ENCODE measurements at places on chromosomes 7 and 10.
A peak's percentile ranks its signal among the peaks of the same experiment; 100 is the strongest.

DNA sequence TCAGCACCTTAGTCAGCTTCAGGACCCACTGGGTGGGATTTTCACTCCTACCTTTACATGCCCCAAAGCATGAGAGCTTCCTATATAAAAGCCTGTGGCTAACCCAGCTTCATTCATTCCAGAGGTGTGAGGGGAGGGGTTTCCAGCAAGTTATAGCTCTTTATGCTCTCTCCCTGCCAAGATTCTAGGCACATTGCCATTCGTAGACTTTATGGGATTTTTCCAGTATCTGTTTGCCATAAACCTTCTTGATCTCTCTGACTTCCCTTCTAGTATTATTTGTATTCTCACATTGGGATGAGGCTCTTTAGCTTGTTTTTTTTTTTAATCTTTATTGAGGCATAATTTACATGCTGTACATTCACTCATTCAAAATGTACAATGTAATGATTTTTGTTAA is 67.5 kb downstream of the POU6F2 start:
- no peak for DNase-seq

GRCh38 chr10:110638319-110638718 is 5.8 kb upstream of the RBM20 start:
- no peak for DNase-seq

DNA sequence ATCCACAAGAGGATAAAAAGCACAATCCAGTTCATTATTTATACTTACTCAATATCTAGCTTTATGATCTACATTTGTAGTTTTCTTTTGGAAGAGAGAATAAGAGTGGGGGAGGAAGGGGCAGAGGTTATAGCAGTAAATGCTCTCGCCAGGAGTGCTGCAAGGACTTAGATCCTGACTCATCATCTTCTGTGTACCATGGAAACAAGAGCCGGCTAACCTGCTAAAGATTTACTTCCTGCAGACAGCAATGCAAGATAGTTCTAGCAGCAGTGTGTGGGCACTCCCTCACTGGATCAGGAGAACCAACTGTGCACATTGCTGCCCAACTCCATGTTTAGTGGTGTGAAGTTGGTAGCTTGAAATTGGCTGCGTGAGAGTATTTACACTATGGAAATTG is 47.7 kb upstream of the TRIL start:
- DNase-seq, result no peak

DNA sequence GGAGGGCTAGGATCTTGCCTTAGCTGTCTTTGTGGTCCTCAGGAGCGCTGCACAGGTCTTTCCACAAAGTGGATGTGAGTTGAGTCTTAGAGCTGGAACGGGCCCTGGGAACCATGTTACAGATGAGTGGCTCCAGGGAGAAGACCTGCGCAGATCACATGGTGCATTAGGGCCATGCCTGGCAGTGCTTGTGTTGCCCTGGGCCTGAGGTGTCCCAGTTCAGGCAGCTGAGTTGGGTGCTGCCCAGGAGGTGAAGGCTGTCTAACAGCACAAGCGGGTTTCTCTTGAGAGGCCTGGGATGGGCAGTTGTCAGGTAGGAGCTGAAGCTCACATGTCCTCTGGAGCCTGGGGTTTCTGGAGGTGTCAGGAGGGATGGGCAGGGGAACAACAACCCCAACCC is 33.7 kb upstream of the ANKRD2 start:
- DNase-seq, result no peak

GRCh38 chr10:103836861-103837260 is 18.5 kb downstream of the SH3PXD2A start:
- DNase-seq, result no peak

DNA sequence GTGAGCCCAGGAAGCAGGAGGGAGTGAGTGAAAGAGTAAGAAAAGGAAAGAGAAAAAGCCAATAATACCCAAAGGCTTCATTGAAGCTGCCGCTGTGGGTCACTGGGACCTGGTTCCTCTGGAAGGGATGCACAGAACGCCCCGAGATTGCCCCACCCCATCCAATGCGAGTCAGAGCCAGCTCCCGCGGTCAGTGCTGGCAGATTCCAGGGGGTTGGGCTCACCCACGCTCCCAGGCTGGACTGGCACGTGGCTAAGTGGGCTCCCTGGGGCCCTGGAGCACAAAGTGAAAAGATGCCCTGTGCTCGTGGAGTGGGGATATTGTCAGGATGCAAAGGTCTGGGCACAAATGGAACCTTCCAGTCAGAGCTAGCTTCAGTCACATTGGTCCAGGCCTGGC is 117.0 kb downstream of the OAT start:
- no peak for DNase-seq

GRCh38 chr7:131640686-131641085 is 84.3 kb upstream of the PODXL start:
- DNase-seq, result no peak

- no peak for DNase-seq
These were observed 7.5 kb upstream of the CNPY1 start for GRCh38 chr7:155553871-155554270.

DNA sequence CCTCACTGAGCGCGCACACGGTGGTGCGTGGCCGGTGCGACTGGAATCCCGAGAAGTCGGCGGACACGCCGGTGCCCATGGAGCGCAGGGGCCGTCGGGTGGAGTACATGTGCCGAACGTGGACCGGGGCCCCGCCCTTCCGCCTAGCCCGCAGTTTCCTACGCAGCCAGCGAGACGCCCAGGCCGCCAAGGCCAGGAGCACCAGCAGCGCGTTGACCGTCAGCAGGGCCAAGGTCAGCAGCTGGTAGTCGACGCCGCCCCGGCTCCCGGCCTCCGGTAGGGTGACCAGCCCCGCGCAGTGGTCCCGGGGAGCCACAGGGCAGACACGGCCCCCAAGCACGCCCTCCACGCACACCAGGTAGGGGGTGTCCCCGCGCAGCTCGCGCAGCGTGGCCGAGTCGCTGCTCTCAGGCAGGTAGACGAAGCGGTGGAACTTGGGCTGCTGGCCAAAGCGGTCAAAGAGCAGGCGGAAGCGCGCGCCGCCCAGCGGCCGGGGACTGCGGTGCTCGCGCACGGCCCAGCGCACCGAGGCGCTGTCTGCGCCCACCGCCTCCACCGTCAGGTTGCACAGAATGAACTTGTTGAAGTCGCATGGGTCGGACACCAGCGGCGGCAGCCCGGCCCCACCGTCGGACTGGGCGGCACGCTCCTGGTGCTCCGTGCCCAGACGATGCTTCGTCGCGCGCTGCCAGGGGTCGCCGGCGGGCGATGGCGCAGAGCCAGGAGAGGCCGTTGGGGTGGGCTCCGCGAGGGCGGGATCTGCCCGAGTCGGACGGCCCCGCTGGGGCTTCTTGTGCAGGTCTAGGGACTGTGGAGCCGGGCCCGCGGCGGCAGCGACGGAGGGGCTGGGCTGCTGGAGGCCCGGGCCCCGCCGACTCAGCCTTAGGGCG is 2.2 kb downstream of the TRIL start:
- peak; percentile 18 for DNase-seq

- DNase-seq, result no peak
These were observed 7.6 kb upstream of the GRID2IP start for GRCh38 chr7:6558837-6559236.

GRCh38 chr10:79400146-79401004 is 45.0 kb downstream of the ZCCHC24 start:
- DNase-seq, result peak; percentile 84

GRCh38 chr7:18504965-18505364 is 9.4 kb downstream of the HDAC9 start:
- no peak for DNase-seq

DNA sequence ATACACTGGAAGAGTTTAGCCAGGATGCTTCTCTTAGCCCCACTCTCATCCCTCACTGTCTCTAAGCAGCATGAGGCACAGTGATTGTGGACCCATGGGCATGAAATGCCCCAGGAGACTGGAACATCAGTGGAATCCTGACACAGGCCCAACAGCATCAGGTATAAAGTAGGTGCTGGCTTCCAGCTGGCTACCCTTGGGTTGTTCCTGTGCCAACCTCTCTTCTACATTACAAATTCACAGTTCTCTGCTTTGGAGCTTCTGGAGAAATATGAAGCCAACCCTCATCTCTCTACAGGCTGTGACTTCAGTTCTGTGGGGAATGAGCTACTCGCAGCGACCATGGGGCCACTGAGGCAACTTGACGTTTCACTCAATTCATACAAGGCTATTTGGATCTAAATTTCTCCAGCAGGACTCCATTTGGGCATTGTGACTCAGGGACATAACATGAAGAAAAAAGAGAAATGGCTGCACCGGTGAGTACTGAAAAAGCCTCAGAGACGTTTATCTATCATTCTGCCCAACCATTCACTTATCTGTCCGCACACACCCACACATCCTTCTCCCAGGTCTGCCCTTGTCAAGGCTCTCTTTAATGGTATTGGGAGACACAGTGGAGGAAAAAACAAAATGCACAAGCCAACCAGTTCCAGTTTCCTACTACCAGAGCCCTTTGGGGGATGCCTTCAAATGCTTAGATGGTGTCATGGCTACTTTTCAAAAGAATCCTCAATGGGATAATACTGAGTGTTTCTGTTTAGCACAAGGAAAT is 35.4 kb upstream of the TM9SF3 start:
- no peak for DNase-seq

DNA sequence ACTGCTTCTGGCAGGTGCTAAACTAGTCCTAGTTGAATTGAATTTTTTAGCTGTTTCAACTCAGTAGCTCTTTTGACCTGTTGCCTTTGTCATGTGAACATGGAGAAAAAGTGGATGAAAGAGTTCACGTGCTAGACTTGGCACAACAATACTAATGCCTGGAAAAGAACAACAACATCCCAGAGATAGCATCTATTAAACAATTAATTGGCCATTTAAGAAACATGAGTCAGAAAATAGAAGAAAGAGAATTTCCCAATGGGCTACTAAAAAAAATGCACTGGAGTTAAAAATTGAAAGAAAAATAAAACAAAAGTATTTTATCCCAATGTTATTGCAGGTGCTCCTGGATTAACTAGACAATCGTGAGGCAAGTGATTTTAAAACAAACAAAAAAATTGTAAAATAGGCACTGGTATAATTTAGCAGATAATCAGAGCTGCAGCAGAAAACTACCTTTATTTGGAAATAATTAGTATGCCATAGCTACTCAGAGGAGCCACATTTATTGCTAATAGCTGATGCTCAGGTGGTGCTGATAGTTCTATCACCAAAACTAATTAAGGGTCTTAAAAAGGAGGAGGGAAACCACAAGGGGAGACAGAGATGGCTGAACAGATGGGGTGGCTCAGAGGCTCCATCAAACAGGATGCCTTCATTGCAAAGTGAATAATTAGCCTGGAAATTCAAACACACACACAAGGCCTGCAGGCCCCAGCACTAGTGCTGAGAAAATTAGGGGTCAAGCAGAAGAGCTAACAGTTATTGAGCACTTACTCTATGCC is 17.6 kb downstream of the CCDC71L start:
- no peak for DNase-seq

DNA sequence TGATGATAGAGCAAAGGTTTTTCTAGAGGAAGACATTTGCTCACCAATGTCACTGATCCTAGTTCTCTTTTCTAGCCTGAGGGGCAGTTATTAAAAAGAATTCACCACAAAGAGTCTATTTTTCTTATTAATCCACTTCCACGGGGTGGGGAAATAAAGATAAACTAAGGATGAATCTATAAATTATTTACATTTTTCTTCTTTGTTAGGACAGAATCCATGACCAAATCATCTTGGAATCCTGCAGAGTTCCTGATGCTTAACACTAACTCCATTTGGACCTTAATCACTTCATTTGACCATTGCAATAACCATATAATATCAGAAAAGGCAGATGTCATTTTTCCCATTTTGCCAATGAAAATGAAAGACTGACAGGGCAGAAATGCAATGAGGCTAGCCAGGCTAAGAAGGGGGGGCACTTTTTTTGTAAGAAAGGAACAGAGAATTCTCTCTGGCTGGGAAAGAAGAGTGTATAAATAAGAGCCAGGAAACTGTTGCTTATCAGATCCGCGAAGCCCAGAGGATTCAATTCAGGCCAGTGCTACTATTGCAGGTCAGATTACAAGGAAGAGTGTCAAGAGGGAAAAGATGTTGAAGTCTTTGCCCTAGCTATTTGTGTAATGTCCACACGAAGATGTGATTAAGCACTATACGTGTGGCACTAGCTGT is 433.2 kb downstream of the TNS3 start:
- no peak for DNase-seq

DNA sequence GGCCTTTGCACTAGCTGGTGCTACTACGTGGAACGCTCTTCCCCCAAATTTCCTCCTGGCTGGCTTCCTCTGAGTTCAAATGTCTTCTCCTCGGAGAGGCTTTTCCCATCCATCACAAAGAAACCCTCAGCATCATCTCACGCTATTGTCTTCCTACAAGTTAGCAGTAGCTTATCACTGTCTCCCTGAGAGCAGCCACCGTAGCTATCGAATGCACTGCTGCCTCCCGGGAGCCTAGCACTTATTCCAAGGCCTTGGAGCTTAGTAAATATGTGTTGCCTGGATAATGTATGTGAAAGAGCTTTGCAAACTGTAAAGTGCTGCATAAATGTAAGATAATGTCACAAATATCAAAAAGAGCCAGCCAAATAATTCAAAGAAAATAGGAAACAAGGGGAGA is 124.4 kb downstream of the KCNMA1 start:
- no peak for DNase-seq

GRCh38 chr7:47087866-47088265 is 494.0 kb downstream of the TNS3 start:
- no peak for DNase-seq

- no peak for DNase-seq
These were observed 581.7 kb downstream of the SDK1 start for GRCh38 chr7:3882782-3883181.

DNA sequence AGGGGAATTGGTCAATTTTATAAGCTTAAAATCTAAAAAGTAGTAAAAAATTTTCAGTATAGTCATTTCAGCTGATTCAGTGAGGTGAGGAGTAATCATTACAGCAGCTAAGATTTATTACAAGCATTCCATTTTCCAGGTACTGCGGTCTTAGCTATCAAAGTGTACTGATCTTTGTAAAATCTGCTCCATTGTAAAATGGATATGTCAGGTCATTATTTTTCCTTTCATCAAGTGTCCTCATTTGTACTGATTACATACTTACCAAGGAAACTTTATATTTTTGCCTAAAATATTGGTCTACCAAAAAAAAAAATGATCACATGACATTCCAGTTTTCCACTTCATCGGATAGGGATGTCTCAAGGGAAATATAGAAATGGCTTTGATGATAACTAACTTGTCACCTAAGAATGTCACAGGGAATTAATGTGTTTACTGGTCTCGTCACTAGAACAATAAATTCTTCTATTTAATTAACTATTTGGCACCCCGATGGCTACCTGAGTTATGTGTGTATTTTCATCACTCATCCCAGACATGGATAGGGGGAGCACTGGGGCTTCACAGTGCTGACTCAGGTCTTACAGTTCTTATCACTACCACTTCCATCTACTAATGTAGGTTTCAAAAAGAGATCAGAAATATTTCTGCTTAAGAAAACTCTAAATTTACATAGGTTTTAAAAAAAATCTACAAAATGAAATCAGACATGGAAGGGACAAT is 948.4 kb downstream of the PCDH15 start:
- no peak for DNase-seq

DNA sequence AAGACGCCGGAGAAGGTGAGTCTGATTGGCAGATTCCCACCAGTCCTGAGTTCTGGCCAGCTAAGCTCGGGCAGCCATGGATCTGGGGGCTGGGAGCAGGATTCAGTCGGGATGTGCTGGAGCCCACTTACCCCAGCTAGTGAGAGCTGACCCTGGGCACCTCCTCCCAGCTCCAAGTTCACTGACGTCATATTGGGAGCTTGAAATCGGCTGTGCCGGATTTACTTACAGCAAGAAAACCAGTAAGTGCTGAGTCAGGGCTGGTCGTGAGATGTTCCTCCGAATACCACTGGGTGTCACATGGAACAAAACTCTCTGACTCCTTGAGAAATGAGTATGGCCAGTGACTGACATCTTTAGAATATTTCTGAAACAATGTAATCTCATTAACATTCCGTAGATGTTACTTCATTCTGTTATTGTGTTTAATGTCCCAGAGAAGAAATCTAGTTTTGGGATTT is 621.2 kb downstream of the SDK1 start:
- DNase-seq, result no peak

Measured in GM12891 (cell line).